ENCODE measurements at places on chromosomes 2 and 18.
A peak's percentile ranks its signal among the peaks of the same experiment; 100 is the strongest.

DNA sequence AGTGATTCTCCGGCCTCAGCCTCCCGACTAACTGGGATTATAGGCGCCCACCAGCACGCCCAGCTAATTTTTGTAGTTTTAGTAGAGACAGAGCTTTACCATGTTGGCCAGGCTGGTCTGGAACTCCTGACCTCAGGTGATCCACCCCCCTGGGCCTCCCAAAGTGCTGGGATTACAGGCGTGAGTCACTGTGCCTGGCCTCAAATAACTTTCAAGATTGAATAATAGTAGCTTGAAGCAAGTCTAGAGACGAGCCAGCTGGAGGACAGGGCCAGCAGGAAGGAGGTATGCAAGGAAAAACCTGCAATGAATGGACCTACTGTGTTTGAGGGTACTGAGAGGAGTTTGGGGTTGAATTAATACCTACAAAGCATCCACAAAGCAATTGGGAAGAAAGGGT, 87.5 kb downstream of the MSH2 start:
- DNase-seq: peak; percentile 17

DNA sequence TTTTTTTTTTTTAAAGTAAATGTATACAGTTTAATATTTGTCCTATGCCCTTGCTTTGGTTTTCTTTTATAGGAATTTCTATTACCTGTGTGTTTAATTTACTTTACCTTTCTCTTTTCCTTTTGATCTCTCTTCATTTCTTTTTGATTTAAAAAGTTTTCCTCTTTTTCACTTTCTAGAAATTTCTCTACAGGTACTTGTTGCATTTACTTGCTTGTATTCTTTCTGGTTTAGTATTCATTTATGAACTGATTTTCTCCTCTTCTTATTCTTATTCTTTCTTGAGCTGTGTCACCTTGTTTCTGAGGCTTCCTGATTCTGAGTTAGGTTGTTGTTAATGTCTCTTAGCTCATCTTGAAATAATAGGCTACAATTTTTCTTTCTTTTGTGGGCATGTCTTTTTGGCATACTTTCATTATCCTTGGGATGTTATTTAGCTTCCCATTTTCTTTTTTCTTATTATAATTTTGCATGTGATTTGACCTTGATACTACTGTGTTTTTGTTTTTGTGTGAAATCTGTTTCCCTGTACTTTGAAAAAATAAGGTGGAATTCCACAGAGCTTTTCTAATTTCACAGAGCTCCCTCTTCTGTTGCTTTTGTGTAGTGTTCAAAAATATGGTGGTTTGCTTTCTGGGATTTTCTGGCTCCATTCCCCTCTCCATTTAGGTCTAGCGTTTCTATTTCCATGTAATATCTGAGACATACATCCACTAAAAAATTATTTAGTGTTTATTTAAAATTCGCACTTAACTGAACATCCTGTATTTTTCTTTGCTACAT, 25.5 kb upstream of the ALMS1 start:
- no peak for DNase-seq

GRCh38 chr2:241659150-241659739, 21.8 kb downstream of the ATG4B start:
- DNase-seq: peak; percentile 43

DNA sequence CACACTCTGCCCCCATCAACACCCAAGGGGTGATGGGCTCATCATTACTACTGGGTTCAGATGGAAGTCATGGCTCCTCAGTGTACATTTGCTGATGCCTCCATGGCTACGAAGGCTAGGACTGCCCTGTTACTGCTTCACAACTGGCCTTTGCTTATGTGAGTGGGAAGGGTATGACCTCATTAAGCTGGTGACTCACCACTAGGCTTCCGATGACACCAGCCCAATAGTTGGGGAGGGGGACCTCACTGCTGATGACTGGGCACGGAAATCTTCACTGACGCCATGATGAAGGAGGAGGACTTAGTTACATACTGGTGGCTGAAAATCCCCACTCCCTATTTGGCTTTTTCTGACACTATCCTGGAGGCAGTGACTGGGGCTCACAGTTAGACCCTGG, 263.2 kb downstream of the CMPK2 start:
- no peak for DNase-seq

- no peak for DNase-seq
These were observed 195.7 kb downstream of the LRATD1 start for GRCh38 chr2:14828223-14828622.

GRCh38 chr2:129827311-129828090, 152.0 kb upstream of the RAB6C start:
- no peak for DNase-seq
